ENCODE measurements at places on chromosomes 3 and 15. TPM values are rescaled to one million over a fixed set of nuclear protein-coding genes. Genes with fewer than 3 reads are reported as not detected.

CRTC3 gene
- 110 TPM for total RNA-seq

DNAJC19 gene
- 23.8 TPM for total RNA-seq

ISL2 gene
- total RNA-seq: 1.4 TPM

PLA2G4D gene
- total RNA-seq: not detected

HYAL1 gene
- 0.35 TPM for total RNA-seq

DNAH12 gene
- 0.22 TPM for total RNA-seq

SH2D7 gene
- not detected for total RNA-seq

KCNAB1 gene
- total RNA-seq: 0.17 TPM

TRPM1 gene
- total RNA-seq: not detected

- peak; percentile 79 for DNase-seq
Measured at GRCh38 chr3:97971679-97972567, at the start of gene RIOX2. RIOX2 (minus strand) TSS chr3:97972431; CDS start chr3:97967593, 4,838 bp downstream.

GRCh38 chr15:41881920-41882688, 11.7 kb downstream of the SPTBN5 start:
- DNase-seq: no peak

GRCh38 chr15:46410705-46411104, 775.9 kb downstream of the SQOR start:
- DNase-seq: no peak

DNA sequence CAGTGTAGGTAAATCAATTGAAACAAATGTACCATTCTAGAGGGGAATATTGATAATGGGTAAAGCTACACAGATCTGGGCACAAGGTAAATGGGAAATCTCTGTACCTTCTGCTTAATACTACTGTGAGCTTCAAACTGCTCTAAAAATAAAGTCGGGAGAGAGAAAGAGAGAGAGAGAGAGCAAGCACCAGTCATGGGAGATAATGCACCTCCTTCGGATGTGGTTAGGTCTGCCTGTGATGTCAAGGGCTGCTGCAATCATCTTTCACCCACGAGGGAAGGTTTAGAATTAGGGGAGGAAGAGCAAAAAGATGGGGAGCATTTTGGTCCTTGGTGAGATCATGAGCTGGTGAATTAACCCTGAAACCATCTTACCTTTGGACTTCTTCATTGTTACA, 219.1 kb downstream of the ZNF385D start:
- DNase-seq: no peak

DNA sequence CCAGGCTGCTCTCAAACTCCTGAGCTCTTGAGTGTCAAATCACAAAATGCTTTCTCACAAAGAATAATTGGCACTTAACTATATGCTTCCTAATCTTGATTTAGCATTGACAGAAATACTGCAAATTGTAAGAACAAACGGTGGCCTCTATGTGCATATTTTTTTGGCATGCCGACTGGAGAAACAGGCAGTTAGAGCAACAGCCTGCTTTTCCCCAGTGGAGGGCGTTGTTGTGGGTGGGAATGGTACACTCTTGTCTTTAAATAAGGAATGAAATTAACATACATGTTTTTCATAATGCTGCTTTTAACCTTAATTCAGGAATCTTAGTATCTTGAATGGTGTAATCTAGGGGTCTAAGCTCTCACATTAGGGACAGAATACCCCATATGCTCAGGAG, 31.1 kb upstream of the SV2B start:
- DNase-seq: no peak

- DNase-seq: no peak
Measured at GRCh38 chr3:156413293-156413892, 141.5 kb downstream of the SSR3 start.

GRCh38 chr3:38582316-38582715, 67.2 kb downstream of the SCN5A start:
- DNase-seq: no peak

DNA sequence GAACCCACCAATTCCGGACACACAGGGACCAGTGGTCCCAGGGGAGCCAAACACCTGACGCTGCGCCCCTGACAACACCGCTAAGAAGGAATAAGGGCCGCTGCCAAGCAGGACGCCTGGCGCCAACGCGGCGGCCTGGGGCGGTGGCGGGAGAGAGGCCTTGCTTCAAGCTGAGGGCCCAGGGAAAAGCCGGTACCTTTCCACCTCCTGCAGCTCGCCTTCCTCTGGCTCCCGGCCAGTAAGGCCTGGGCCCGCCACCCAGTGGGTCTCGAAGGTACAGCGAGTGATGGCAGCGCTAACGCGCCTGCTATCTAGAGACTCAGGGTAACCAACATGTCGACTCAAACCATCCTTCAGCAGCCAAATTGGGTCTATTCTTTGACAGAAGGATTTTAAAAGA, 1074.1 kb downstream of the SI start:
- DNase-seq: no peak

DNA sequence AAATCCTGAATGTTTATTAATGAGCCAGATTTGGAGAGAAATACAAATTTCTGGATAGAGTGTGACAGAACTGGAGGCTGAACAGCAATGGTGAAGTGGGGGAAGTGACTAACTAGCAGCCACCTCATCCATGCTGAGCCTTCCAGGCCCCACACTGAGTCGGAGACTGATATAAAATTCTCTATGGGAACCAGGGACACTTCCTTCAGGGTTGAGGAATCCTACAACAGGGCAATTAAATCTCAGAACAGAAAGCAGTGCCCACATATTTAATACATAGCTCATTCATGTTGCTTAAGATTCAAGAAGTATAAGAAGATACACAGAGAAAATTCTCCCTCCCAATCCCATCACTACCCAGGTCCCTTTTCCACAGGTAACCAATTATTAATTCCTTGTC, 49.3 kb downstream of the HACD2 start:
- DNase-seq: no peak

DNA sequence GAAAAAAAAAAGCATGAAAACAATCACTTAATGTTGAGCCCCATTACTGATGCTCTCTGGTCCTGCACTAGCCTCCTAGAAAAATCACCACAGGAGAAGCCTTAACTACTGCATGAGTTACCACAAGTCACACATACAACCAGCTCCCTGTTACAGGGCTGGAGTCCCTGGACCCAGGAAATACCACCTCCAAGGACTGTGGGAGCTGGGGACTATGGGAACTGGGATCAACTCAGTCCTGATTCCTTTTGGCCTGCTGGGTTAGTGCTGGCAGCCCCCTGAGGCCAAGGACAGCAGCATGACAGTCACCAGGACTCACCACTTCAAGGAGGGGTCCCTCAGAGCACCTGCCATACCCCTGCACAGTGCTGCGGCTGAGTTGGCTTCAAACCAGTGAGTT, 559 bp downstream of the NR1I2 start:
- no peak for DNase-seq

DNA sequence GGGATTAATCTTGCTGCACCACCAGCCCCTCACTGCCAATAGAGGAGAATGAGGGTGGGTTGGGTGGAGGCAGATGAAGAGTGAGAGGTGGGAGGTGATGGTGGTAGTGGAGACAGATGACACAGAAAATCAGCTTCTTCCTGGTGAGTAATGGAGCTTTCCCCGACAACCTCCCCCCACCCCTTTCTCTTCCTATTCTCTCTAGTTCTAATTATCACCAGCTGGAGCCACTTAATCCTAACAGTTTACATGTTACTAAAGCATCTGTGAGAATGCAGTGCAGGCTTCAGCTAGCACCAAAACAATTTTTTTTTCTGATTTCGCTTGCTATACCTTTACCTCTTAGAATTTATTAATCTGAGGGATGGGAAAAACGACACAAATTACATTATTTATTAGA, 116.1 kb upstream of the DNAJC19 start:
- DNase-seq: no peak

GRCh38 chr15:95013381-95013780, 782.0 kb downstream of the MCTP2 start:
- no peak for DNase-seq

DNA sequence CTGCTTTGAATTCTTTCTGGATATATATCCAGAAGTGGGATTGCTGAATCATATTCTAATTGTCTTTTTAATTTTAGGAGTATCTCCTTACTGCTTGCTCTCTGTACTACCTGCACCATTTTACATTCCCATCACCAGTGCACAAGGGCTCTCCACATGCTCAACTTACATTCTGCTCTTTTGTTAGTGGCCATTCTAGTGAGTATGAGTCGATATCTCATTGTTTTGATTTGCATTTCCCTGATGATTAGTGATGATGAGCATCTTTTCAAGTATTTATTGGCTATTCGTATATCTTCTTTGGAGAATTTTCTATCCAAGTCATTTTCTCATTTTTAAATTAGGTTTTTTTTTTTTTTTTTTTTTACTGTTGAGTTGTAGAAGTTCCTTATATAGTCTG, 29.5 kb downstream of the PFN2 start:
- no peak for DNase-seq

DNA sequence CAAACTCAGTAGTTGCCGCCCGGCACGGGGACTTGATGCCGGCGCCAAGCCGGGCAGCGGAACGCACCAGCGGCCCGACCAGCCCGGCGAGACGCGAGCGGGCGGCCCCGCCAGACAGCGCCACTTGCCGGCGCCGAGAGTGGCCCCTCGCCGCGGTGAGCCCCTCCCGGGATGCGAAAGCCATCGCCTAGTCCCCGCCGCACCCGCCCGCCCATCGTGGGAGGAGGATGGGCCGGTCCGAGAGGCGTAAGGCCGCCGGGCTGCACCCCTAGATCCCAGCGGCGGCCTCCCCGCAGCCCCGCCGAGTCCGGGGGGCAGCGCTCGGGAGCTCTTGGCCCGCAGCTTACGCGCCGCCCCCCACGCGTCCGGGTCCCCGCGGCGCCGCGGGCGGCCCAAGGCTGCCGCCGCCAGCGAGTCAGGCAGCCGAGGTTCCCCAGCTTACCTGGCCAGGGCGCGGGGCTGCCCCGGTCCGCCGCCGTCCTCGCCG, 609 bp downstream of the GOLGA8A start:
- peak; percentile 58 for DNase-seq

DNA sequence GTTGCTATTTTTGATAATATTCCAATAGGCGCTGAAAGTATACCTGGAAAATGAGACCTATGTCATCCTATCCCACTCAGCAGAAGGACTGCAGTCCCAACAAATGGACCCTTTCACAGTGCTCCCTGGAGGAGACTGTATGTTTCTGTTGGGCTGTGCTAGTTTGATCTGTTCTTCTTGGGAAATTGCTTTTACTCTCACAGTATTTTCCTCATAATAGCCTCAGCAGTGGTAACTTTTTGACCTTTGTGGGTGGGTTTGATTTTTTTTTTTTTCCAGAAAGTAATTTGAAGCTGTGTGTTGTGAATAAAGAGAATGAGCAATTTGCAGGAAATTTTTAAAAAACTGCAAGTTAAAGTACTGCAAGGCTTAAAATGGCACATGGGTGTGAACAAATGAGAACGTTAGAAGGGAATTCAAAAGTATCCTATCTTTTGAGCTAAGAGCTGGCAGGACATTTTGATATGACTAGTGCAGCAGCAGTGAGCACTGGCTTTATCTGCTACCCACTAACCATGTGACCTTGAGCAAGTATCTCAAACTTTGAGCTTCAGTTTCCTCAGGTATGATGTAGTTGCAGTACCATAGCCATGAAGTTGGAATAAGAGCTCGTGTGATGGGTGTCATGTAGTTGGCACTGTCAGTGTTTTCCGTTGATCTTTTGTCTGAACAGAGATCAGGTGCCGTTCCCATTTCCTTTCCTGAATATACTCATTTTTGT, 118.4 kb downstream of the ATG7 start:
- no peak for DNase-seq

DNA sequence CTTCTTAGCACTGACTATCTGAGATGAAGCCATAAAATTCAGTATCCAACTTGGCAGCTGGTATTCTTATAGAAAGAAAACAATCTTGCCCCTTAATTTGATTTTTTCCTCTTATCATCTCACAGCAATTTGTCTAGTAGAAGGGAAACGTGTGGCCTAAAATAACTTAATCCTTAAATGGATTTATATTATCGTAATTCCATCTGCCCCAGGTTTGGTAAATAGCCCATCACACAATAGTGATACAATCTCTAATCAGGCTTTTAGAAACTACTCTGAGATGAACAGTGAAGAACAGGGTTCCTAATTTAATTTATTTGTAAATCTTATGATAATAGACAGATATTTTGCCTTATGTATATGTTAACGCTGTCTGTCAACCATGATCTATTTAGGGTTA, 24.8 kb downstream of the PEX5L start:
- DNase-seq: no peak

GRCh38 chr3:107368654-107369398, 8.4 kb upstream of the CCDC54 start:
- DNase-seq: no peak

DNA sequence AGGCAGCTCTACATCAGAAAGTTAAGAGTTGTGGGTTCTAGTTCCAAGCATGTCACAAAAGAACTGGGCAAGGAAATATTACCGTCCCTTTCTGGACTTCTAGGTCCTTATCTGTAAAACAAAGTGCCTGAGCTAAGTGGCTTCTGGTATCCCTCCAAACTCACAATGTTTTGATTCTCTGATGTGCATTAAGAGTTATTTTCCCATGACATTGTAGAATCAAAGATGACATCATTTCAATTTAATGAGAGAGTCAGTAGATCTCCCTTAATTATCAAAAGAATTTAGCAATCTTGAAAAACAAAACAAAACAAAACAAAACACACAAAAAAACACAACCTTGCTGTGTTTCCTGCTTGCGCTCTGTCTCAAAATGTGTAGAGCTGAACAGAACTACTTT, 88.7 kb downstream of the DUT start:
- DNase-seq: no peak

- DNase-seq: no peak
Measured at GRCh38 chr15:29988701-29989100, 94.1 kb upstream of the GOLGA8J start.

- DNase-seq: no peak
Measured at GRCh38 chr3:132650153-132650552, 9.5 kb downstream of the ACAD11 start.

GRCh38 chr3:30073622-30074021, 532.8 kb upstream of the TGFBR2 start:
- no peak for DNase-seq

DNA sequence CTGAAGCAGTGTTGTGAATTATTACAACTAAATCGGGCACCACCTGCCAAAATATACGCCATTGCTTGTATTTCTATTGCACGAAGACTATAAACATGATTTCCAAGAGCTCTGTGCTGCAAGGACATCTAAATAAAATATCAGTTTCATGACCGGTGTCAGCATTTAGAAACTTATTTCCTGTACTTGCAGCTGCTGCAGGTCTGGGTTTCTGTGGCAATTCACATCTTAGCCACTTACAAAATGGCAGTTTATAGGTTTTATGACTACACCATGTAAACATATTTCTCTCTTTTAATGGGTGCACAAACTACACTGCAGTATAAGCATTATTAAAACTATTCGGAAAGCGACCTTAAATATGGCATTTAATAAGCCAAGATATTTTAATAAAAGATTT, 359.4 kb downstream of the VPS13C start:
- DNase-seq: no peak

GRCh38 chr3:2595486-2595885, 496.8 kb downstream of the CNTN4 start:
- no peak for DNase-seq

- no peak for DNase-seq
Measured at GRCh38 chr3:48738144-48738536, 21.1 kb upstream of the IP6K2 start.

- DNase-seq: no peak
Measured at GRCh38 chr3:145118303-145118702, 1042.7 kb downstream of the PLOD2 start.

GRCh38 chr15:45668386-45668785, 33.6 kb downstream of the SQOR start:
- DNase-seq: no peak
